ENCODE measurements at places on chromosomes 6 and 20. TPM values are rescaled to one million over a fixed set of nuclear protein-coding genes. Genes with fewer than 3 reads are reported as not detected.
A peak's percentile ranks its signal among the peaks of the same experiment; 100 is the strongest.

IL17A gene
- total RNA-seq, result not detected

KHDRBS2 gene
- total RNA-seq, result not detected

- no peak for DNase-seq
- H3K27me3 ChIP-seq, result no peaks in the 10 kb centered on the region
- H3K27ac ChIP-seq, result no peak overlapping the region
- H3K4me3 ChIP-seq, result no peak overlapping the region
- H3K4me1 ChIP-seq, result no peaks in the 10 kb centered on the region
These were observed 95.0 kb upstream of the FAM184A start for GRCh38 chr6:119173249-119174084.

DNA sequence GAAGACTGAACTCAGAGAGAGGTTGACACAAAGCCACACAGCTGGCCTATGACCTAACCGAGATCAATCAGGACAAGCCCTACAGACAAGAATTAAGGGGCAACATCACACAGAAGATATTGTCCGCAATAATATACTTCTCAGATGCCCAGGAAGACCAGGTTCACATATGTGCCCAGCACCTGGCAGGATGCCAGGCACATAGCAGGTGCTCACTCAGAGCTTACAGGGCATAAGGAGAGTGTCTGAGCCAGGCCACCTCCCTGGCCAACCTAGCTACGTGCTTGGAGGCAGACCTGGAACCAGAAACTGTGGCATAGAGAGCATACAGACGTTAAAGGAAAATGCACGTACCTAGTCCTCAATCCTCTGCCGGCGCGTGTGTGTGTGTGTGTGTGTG lies 87.0 kb upstream of the LRFN2 start:
- H3K27me3 ChIP-seq, result peaks cover 5% of the 10 kb centered on the region
- no peak overlapping the region for H3K27ac ChIP-seq
- DNase-seq, result no peak

GRCh38 chr20:62032609-62033368 lies 32.9 kb downstream of the TAF4 start:
- no peaks in the 10 kb centered on the region for H3K27me3 ChIP-seq
- H3K27ac ChIP-seq, result peak overlapping the region; percentile 44
- DNase-seq, result no peak
- peaks cover 4% of the 10 kb centered on the region for H3K36me3 ChIP-seq
- H3K4me1 ChIP-seq, result peaks cover 63% of the 10 kb centered on the region

GRCh38 chr20:4985658-4986057 lies 15.7 kb downstream of the SLC23A2 start:
- H3K4me3 ChIP-seq, result no peak overlapping the region
- no peaks in the 10 kb centered on the region for H3K27me3 ChIP-seq
- peaks cover 43% of the 10 kb centered on the region for H3K4me1 ChIP-seq
- peaks cover 2% of the 10 kb centered on the region for H3K36me3 ChIP-seq

DNA sequence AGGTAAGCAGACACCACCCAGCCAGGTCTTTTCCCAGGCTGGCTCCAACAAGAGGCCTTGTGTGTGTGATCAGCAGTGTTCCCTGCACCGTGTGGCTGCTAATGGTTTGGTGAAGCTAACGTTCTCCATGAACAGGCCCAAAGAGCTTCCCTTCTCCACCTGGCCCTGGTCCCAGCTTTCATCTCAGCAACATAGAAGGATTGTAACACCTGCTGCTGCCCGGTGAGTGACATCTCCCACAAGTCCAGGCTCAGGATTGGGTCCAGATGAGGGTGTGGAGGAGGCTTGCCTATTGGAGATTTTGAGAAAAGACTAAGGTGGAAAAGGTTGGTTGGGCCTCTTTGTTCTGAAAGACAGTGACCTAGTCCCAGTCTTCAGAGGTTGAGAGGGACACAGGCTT lies 89.6 kb downstream of the TMEM242 start:
- peaks cover 2% of the 10 kb centered on the region for H3K36me3 ChIP-seq
- DNase-seq, result no peak
- no peak overlapping the region for H3K4me3 ChIP-seq
- H3K27ac ChIP-seq, result no peak overlapping the region
- peaks cover 20% of the 10 kb centered on the region for H3K4me1 ChIP-seq

- H3K4me1 ChIP-seq, result peaks cover 9% of the 10 kb centered on the region
- no peaks in the 10 kb centered on the region for H3K27me3 ChIP-seq
- peak; percentile 67 for DNase-seq
- H3K36me3 ChIP-seq, result no peaks in the 10 kb centered on the region
- H3K27ac ChIP-seq, result no peak overlapping the region
- H3K4me3 ChIP-seq, result peak overlapping the region; percentile 84
These were observed 58.5 kb upstream of the PRSS16 start for GRCh38 chr6:27188885-27189418.

- H3K4me1 ChIP-seq, result peaks cover 4% of the 10 kb centered on the region
- H3K27ac ChIP-seq, result no peak overlapping the region
- no peak for DNase-seq
- H3K36me3 ChIP-seq, result no peaks in the 10 kb centered on the region
These were observed 54.9 kb upstream of the GPR31 start for GRCh38 chr6:167212713-167213005.

- H3K4me1 ChIP-seq, result peaks cover 12% of the 10 kb centered on the region
- no peak overlapping the region for H3K27ac ChIP-seq
- peak; percentile 5 for DNase-seq
- H3K36me3 ChIP-seq, result peaks cover 15% of the 10 kb centered on the region
These were observed 53.6 kb downstream of the CDC40 start for GRCh38 chr6:110233770-110234374.

GRCh38 chr6:111478749-111479148 lies 4.3 kb downstream of the REV3L start:
- no peaks in the 10 kb centered on the region for H3K27me3 ChIP-seq
- DNase-seq, result no peak
- H3K4me1 ChIP-seq, result peaks cover 31% of the 10 kb centered on the region
- no peak overlapping the region for H3K4me3 ChIP-seq
- H3K27ac ChIP-seq, result no peak overlapping the region
- H3K36me3 ChIP-seq, result peaks cover 3% of the 10 kb centered on the region

GRCh38 chr6:100554228-100554627 lies 89.5 kb upstream of the SIM1 start:
- no peak overlapping the region for H3K4me3 ChIP-seq
- DNase-seq, result no peak
- no peaks in the 10 kb centered on the region for H3K27me3 ChIP-seq
- H3K27ac ChIP-seq, result no peak overlapping the region

DNA sequence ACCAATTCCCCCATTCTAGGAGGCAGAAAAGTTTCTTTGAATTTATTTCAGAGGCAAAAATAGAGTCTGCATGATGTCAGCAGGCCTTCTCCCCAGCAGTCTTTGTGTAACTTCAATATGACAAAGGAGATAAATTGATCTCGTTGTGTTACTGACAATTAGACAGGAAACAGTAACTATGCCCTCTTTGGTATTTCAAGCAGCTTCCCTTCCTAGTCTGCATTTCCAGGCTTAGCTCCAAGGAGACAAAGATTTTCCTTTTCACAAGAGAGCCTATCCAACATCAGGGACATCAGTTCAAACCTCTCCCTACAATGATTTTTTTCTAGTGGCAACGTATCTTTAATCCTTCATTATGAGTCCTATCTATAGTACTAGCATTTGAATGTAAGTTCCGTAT lies 245.9 kb upstream of the HSF2 start:
- H3K4me3 ChIP-seq, result no peak overlapping the region
- H3K27me3 ChIP-seq, result no peaks in the 10 kb centered on the region
- no peak for DNase-seq
- no peaks in the 10 kb centered on the region for H3K36me3 ChIP-seq
- H3K4me1 ChIP-seq, result no peaks in the 10 kb centered on the region

All from activated naive CD4-positive, alpha-beta T cell treated with anti-CD3 and anti-CD28 coated beads for 36 hours (primary cell).